Stimulated activated CD8-positive, alpha-beta memory T cell treated with anti-CD3 and anti-CD28 coated beads, Interleukin-15, amount 100 ng/mL, for 24 hours (primary cell): ENCODE measurements at places on chromosomes 1 and 21.

DNA sequence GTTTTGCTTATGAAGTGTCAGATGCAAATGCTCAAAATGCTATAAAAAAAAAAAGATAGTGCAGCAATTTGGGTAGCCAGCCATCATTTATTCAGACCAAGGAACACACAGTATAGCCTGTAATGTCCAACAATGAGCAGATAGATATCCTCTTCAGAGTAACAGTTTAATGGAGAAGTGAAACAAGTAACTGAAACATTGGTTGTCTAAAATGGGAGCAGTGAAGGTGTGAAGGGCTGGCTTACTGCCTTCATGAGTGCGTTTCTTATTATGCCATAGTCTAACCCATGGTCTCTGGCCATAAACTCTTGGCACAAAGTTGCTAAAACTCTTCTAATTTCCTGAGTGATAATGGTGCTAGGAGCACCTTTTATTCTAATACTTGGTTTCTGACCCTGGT lies 11.4 kb downstream of the RGS5 start:
- no peak for DNase-seq

GRCh38 chr1:173213665-173214064 lies 6.5 kb upstream of the TNFSF4 start:
- no peak for DNase-seq

- no peak for DNase-seq
These were observed 649.6 kb upstream of the PTBP2 start for GRCh38 chr1:96072021-96072420.

DNA sequence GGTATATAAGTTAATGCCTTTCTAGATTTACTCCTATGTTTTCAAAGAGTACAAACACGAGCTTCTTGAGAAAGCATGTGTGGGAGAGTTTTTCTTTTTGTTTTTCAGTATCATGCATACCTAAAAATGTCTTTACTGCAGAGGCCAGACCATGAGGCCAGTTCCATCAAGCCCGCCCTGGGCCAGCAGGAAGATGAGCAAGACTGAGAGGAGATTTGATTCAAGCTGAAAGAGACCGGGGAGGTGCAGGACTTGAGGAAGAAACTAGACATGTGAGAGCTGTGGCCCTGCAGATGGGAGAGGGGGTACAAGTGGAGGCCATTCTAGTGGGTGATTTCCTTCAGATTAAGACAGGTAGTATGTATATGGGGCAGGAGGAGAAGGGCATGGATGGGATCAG lies 33.4 kb upstream of the NTPCR start:
- DNase-seq: no peak

DNA sequence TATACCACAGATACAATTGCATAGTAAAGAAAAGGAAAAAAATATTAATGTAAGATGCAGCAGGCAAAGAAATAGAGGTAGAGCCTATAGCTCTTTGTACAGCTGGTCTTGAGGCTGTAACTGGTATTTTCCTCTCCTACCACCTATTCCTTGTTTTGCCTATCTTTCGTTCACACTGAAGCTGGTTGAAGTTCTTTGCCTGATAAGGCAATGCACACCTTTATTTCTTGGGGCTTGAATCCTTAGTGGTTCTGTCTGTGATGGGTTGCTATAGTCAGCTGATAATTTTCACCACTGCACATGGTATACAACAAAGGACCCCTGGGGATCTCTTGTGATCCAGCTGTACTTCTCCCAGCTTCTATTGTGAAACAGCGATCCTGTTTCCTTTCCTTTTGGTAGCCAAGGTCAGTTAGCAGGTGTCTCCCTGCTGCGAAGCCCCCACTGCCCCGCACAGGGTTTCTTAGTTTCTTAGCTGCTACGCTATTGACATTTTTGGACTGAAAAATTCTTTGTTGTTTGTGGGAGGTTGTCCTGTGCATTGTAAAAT lies 9.9 kb upstream of the TSNAX start:
- DNase-seq: no peak

GRCh38 chr1:61433646-61434045 lies 291.3 kb downstream of the TM2D1 start:
- no peak for DNase-seq

GRCh38 chr1:177912991-177913390 lies 56.9 kb downstream of the SEC16B start:
- no peak for DNase-seq
